ENCODE measurements at places on chromosomes 7 and 10.
A peak's percentile ranks its signal among the peaks of the same experiment; 100 is the strongest.

GRCh38 chr7:150443793-150444540 is 6.5 kb upstream of the GIMAP8 start:
- DNase-seq, result no peak

- DNase-seq, result no peak
Measured at GRCh38 chr7:128347647-128348097, 4.0 kb upstream of the RBM28 start.

DNA sequence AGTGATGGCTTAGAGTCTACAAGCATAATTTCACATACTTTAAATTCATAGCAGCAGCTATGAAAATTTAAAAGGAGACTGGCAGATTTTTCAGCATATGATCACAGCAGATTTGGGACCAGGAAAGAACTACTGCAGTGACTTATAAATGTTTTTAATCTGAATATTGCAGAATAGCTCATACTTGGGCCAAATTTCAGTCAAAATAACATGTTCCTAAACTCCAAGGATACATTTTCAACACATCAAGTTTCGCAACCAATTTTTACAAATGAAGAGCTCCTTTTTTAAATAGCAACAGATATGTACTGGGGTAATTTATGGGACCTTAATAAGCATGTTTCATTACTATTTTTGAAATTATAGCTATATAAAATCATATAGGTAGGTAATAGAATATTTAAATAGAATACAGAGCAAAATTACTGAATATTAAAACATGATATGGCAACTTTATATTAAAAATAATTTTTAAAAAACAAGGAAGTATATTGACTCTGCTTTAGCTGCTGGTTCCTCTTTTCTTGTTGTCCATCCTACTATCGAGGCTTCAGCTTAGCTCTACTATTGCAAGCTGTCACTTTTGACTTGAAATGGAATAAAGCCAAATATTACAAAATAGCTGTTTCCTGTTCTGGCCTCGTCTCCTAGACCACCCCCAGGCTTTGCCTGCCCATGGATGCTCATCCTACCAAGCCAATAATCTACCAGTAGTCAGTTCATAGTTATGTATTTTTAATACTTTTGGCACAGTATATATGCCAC is 123.1 kb downstream of the NRBF2 start:
- DNase-seq, result no peak

DNA sequence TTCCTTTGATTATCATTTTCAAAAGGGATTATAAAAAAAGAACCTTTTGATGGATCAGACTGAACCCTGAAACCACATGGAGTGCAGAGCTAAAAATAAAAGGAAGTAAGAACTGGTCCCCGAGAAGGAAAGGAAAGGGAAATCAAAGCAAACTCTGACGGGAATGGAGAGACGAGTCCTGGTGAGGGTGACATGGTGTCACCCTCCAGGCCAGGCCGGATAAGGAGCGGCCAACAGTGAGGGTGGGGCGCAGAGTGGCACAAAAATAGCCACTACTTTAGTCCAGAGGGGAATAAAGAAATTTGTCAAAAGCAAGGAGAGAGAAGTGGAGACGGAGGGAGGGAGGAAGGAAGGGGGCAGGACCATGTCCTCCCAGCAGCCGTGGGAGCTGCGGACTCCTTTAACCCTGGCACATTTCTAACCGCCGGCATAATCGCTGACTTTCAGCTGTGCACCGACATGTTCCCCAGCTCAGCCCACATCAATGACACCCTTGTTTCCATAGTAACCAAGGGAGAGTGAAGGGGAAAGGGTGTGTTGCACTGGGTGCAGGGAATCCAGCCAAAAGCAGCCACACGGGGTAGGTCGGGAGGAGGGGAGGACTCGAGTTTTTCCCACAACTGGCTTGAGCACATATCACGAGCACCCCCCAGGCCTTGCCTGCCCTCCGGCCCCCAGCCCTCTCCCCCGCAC is 29.7 kb downstream of the TRIM8 start:
- no peak for DNase-seq

GRCh38 chr7:139871331-139871730 is 42.3 kb downstream of the TBXAS1 start:
- no peak for DNase-seq

DNA sequence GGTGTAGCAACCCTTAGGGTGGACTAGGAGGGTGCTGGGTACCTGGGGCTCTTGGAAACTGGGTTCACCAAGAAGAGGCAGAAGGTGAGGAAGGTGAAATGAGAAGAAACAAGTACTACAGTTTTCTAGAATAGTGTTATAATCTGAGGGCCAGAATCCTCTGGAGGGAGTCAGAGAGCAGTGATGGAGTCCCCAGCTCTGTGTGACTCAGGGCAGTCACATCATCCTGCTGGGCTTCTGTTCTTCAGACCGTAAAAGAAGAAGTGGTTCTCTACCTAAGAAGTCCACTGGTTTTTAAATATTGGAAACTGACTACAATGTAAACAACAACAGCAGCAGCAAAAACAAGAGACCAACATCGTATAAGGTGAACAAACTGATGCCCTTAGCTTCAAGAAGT is 197.3 kb downstream of the PRPF18 start:
- DNase-seq, result no peak

- DNase-seq, result no peak
Measured at GRCh38 chr7:50557099-50557498, 8.1 kb downstream of the DDC start.

GRCh38 chr7:5661942-5662341 is 119.5 kb downstream of the RNF216 start:
- peak; percentile 43 for DNase-seq

DNA sequence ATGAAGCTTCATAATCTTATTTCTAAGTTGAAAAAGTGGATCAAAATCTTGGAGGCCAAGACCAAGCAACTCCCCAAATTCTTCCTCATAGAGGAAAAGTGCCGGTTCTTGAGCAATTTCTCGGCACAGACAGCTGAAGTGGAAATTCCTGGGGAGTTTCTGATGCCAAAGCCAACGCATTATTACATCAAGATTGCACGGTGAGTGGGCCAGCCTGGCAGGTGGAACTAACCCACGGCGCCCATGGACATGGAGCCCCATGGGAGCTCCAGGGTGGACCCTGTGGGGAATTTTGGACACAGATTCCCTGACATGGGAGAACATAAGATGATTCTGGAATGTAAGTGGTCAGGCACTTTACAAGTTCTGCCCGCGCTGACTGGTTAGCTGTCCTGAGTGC is 125.9 kb downstream of the TRRAP start:
- no peak for DNase-seq

GRCh38 chr10:97072851-97073665 is 112.7 kb downstream of the SLIT1 start:
- DNase-seq, result peak; percentile 40

DNA sequence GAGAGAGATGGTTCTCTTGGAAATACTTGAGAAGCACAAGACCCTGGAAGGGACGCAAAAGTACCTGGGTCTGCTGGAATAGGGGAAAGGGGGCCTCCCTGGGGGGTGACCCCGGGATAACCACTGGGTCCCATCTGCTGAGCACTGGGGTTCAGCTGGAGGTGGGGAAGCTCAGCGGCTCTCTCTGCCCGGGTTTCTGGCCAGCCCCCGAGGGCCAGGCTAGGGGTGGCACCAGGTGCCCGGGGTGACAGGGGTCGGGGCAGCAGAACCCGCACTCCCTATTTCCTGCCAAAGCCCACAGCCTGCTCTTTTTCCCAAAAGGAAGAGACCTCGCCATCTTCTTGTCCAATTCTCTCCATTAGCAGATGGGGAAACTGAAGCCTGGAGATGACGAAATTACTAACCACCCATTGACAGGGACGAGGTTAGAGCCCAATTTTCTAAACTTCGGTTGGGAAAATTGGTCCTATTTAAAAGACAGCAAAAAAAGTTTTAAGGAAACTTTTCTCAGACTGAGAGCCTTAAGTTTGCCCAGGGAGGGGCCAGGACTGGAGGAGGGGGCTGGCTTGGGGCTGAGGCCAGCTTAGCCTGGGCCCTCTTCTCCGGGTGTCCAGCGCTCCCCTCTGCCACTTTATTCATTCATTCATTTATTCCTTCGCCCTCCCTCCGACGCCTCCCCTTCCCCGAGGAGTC is 17.8 kb upstream of the GATA3 start:
- DNase-seq, result no peak

DNA sequence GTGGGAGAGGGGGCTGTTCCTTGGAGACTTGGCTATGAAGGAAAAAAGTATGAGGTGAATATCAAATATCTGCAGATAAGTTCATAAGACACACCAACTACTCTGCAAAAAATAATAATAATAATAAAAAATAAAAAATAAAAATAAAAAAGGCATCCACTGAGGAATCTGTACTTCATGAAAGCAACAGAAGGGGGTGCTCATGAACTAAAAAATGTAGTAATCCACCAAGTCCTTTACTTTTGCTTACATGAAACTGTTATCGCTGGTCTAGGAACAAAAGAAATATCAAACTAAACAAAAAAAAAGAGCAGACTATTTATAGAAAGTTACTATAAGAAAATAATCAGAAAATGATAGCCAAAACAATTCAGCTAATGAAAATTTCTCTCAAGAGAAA is 579.0 kb downstream of the PHTF2 start:
- no peak for DNase-seq

DNA sequence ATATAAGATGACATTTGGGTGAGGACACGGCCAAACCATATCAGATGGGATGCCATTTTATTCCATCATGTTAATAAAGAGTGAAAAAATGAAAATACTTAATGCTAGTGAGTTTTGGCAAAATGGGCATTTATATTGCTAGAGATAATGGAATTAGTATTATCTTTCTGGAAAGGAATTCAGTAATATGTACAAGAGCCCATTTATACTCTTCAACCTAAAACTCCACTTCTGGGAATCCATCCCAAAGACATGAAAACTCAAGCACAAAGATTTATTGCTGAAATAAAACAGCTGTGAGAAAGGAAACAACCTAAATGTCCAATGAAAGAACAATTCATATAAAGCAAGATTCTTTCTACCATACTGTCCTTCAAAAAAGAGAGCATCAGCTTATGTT is 96.0 kb upstream of the TMEM168 start:
- no peak for DNase-seq

- DNase-seq, result no peak
Measured at GRCh38 chr10:48501787-48502771, 102.8 kb downstream of the ARHGAP22 start.

GRCh38 chr7:151251689-151252560 is 3.4 kb upstream of the SMARCD3 start:
- peak; percentile 70 for DNase-seq

- DNase-seq, result no peak
Measured at GRCh38 chr7:90999989-91000979, 263.9 kb upstream of the FZD1 start.

GRCh38 chr10:2851566-2851965 is 215.8 kb upstream of the PFKP start:
- DNase-seq, result no peak

- no peak for DNase-seq
Measured at GRCh38 chr7:99837649-99838361, 10.0 kb downstream of the CYP3A43 start.

GRCh38 chr7:137142376-137142775 is 201.2 kb downstream of the PTN start:
- no peak for DNase-seq

- no peak for DNase-seq
Measured at GRCh38 chr7:17681965-17682364, 258.3 kb downstream of the SNX13 start.

DNA sequence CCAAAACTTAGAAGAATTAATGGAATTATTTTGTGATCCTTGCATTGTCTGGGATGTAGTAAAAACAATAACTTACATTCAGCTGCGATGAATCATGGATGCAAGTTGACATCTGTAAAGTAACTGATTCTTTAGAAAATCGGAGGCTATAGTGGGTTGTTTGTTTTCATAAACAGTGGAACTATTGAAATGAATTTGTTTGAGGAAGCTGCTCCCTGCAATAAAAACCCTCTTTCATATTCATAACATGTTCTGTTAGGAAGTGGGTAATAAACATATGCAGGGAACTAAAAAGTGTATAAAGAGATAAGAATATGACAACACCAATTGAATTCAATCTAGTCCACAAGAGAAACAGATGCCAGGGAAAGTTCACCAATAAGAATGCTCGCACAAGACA is 53.6 kb downstream of the AGMO start:
- DNase-seq, result no peak

- DNase-seq, result no peak
Measured at GRCh38 chr7:71988201-71988600, 423.9 kb downstream of the CALN1 start.

- no peak for DNase-seq
Measured at GRCh38 chr10:68861253-68861652, 33.9 kb downstream of the STOX1 start.

DNA sequence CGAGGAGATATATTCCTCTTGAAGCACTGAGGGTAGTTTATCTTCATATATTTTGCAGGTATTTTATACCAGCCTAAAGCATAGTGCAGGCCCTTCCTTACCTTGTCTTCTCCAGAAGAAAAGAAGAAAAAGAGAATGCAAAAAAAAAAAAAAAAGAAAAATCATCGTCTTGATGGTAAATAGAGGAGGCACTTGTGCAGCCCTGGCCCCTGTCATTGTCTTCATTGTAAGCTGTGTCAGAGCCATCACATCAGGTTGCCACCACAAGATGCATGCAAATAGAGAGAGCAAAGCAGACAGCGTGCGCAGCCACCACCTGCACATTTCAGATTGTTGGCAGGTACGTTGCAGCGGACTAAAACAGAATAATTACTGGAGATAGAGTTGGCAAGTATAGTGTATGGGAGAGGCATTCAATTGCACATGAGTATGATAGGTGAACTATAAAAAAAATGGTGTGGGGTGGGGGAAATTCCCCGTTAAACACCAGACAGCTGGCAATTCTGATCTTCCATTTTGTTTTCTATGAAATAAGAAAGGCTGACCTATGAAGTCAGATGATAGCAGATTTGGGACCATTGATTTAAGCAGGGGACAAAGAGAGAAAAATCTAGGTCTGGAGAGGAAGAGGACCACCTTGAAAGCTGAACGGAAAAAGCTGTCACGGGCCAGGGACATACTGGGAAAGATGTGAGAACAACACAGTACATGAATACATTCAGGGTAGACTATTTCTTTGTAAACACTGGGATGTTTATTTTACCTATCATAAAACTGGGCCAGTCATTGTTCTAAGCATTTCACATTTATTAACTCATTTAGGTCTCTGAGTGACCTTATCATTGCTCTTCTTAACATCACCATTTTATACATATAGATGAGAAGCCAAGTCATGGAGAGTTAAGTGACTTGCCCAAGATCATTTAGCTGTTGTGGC is 306.3 kb upstream of the SP8 start:
- no peak for DNase-seq

GRCh38 chr7:47778153-47778661 is 170.1 kb downstream of the PKD1L1 start:
- DNase-seq, result no peak

GRCh38 chr7:138287549-138287948 is 172.5 kb upstream of the TRIM24 start:
- no peak for DNase-seq

GRCh38 chr10:4780782-4781181 is 45.2 kb upstream of the AKR1E2 start:
- no peak for DNase-seq

GRCh38 chr7:103988468-103989199 is 824 bp downstream of the RELN start:
- no peak for DNase-seq

DNA sequence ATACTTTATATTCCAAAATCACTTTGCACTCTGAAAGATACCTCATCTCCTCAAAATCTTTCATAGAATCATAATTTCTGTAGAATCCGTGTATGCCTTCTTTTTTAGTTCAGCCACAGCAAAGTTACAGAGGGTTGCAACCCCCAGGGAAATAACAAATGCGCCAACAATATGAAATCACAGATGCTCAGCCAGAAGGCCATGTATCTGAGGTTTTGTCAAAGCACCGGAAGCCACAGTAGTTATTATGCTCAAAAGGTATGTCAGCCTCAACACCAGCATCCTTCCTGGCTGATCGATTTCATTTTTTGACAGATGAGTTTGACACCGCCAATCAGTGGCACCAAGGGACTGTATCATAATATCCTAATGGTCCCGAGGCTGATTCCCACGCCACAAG is 204.1 kb downstream of the KCNMA1 start:
- DNase-seq, result no peak
